ENCODE measurements at places on chromosomes 4 and X. TPM values are rescaled to one million over a fixed set of nuclear protein-coding genes. Genes with fewer than 3 reads are reported as not detected.

The RHOXF2B gene
- total RNA-seq = not detected

The MTTP gene
- 0.22 TPM for total RNA-seq

The PABPC1L2A gene
- not detected for total RNA-seq

The CFP gene
- total RNA-seq = 1.2 TPM

The YIPF7 gene
- 0.73 TPM for total RNA-seq

The TEX13D gene
- not detected for total RNA-seq

All from Calu3 (cell line).